ENCODE measurements at places on chromosomes 2 and 18.

DNA sequence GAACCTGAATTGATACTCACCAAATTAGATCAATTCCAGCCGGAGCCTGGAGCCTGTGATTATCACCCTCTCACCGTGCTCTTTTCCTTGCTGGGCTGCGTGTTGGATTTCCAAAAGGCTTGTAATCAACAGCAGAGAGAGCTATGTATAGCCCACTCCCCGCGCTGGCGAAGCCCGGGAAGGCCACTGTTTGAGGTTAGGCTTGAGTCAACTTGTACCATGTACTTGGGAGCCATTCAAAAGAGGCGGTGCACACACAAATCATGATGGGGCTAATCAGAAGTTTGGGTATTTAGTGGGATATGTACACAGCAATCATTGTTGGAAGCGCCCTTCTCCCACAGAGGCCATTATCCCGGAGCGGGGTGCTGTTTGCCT, 151.6 kb downstream of the GLI2 start:
- no peak for DNase-seq

DNA sequence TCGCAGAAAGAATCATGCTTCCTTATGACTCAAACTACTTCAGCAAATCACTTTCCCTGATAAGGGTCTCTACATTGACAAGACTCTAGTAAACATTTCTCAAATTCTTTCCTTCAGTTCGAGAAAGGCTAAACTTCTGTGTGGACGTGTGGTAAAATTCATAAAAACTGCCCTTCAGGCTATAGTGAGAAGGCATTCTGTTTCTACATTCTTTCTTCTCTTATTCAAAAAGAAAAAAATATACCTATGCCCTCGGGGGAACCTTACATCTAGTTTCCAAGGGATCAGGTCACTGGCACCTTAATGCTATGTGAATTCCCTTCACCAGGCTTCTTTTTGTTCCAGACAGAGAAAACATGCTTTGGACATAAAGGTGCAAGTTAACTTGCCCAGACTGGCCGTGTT, 4.9 kb downstream of the VIT start:
- DNase-seq: no peak

DNA sequence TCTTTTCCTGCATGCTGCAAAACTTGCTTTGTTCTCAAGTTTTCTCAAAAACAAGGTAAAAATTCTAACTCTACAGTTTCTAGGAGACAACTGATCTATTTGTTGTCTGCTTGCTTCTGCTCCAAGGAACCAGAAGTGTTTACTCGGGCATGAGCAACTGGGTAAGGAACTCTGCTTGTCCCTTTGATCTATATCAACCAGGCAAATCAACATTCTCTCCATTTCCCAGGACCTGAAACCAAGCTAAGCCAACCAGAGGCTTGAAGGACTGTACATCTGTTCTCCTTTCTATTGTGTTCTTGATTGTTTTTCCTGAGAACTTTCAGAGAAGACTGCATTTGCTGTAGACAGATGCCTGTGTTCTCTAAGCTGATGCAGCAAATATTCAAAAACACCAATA, 335.0 kb upstream of the KCNH7 start:
- DNase-seq: no peak

DNA sequence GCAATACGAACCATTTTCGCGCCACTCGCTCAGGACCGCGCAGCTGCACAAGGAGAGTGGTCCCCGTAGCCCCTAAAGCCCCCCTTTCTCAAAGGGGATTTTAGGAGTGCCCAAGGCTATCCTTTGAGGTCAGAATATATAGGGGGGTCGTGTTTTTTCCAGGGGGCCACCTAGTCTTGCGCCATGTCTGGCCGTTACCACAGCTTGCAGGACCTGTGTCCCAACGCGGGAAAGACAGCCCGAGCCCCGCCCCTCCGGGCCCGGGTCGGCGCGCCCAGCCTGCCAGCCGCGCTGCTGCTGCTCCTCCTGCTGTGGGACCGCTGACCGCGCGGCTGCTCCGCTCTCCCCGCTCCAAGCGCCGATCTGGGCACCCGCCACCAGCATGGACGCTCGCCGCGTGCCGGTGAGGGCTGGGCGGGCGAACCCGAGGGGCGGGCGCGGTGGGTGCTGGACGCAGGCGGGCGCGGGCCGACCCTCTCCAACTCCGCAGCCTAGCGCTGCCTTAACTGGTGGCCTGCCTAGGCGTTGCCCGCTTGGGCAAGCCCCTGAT, at the start of gene CDCA7:
Gene CDCA7, plus strand, starts transcription at position 291 of the 550 bp plus-strand sequence. Its CDS starts 92 bp downstream, at position 383.
- DNase-seq: no peak

DNA sequence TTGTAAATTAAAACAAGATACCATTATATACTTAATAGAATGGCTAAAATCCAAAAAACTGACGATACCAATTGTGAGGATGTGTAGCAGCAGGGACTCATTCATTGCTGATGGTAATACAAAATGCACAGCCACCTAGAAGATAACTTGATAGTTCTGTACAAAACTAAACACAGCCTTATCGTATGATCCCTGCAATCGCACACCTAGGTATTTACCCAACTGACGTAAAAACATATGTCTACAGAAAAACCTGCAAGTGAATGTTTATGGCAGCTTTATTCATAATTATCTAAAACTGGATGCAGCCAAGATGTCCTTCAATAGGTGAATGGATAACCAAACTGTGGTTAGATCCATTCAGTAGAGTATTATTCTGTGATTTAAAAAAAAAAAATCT, 45.5 kb downstream of the TBC1D8 start:
- no peak for DNase-seq

DNA sequence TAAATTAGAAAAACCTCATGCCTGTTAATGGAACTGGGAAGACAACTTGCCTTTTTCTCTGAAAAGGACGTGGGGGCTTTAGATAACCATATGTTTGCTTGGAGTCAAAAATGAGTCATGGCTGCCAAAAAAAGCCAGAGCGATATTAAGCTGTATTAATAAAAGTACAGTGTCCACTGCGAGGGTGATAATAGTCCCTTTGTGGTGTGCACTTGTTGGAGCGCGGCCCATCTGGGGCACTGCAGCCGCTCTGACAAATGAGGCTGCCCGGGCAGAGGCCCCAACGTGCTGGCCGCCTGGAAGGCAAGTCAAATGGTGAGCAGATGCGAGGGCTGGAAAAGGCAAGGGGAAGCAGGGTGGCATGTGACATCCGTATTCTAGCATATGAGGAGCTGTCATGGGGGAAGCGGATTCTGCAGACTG, 103.3 kb upstream of the NCK2 start:
- DNase-seq: no peak

DNA sequence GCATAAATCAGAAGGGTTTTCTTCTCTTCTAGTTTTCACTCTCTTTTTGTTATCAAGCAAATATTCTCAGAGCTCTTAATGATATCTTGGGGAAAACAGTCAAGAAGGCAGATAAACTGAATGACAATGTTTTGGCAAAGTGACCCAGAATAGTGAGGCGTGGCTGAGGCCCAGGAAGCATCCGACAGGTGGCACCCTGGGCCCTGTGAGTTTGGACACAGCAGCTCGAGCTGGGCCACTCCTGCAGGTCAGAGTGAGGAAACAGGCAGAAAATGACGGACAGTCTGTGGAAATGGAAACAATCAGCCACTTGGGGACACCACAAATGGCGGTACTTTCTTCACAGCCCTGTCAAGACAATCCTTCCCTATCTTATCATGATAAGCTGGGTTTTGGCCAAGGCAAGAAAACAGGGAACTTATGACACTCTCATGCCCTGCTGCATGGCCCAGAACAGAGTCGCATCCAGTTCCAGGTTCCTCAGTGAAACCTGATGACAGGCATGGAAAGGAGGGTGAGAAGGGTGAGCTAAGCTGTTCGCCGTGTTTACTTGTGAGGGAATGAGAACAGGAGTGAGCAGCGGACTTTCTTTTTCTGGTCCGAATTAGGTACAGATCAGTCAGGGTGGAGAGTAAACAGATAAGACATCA, 32.1 kb downstream of the MRPL44 start:
- no peak for DNase-seq

DNA sequence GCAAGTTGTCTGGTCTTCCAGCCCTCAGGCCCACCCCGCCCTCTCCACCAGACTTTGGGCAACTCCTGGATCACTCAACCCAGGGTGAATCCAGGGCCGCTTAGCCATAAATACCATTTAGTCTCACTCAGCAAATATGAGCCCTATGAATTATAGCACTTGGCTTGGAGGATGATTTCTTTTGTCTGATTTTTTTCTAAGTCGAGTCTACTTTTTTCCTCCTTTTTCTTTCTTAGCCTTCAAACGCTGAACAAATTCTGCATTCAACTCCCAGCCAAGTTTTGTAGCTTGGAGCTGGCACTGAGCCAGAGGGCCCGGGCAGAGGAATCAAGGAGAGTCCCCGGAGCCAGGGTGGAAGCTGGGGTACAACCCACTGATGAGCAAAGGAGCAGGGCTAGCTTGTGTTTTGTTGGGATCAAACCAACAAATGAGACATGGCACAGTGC, 48.7 kb downstream of the SERTAD2 start:
- DNase-seq: no peak

DNA sequence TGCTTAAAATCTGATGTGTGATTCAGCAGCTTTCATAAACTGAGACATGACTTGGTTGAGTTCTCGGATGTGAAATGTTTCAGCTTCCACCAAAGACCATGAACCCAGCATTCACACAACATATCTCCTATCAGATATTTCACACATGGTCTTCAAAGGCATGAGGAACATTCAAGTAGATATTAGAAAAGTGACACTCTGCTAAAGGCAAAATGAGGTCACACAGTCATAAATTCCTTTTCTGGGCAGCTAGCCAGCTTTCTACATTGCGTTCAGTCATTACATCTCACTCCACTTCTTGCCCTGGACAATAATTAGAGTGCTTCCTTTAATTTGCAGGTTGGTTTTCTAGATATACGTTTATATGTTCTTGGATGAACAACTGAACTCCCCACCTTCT, 96.7 kb downstream of the GAREM1 start:
- DNase-seq: no peak

DNA sequence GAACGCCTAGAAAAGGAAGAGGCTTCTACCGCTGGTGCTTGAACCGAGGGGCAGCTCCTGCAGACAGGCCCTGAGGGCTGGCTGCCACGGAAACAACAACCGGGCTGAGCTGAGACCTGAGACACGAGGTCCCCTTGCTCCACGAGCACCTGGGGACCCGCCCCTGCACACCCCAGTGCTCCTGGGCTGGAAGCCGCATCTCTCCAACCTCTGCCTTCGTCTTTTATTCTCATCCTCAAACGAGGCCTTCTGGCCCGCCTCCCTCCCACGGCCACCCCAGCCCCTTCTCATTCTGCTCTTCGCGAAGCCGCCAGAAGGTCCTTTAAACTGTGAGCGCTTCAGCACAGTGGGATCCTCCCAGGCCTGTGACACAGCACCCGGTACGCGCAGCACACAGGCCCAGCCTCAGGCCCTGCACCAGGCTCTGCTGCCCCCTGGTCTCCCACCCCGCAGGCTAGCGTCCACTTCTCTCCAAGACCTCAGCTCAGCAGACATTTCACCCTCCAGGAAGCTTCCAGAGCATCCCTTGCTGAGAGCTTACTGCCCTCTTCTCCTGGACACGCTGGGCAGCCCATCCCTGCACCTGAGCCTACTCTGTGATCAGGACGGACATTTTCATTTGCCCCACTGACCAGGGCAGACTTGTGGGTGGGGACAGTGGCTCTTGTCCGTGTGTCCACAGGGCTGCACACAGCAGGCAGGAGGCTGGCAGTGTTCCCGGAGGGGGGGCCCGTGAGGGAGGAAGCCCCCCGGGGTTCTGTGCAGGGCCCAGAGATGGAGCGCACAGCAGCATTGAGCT, 149.7 kb downstream of the PXDN start:
- DNase-seq: no peak

- DNase-seq: no peak
Measured at GRCh38 chr2:38207168-38207567, 131.2 kb upstream of the CYP1B1 start.

DNA sequence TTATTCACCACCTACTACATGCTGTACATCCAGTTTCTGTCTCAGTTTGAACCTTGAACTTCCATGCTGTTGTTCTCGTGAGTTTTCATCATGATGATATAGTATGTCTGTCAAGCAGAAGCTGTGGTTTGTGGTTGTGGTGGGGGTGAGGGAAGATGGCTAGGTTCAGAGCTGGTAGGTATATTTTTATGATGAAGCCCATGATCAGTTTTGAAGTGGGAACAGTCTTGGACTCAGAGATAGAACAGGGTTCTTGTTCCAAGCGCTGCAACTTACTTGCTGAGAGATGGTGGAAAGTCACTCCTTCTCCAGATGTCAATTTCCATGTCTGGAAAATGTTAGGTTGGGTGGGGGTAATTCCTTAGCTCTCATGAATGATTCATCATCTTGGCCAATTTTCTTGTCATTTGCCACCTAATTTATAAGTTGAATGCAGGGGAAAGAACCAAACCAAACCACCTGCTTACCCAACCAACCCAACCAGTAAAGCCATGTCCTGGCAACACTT, 21.6 kb downstream of the PMAIP1 start:
- DNase-seq: no peak

GRCh38 chr2:138113871-138114525, 149.7 kb downstream of the HNMT start:
- DNase-seq: no peak

- no peak for DNase-seq
Measured at GRCh38 chr2:237378650-237379049, 35.3 kb downstream of the COL6A3 start.

DNA sequence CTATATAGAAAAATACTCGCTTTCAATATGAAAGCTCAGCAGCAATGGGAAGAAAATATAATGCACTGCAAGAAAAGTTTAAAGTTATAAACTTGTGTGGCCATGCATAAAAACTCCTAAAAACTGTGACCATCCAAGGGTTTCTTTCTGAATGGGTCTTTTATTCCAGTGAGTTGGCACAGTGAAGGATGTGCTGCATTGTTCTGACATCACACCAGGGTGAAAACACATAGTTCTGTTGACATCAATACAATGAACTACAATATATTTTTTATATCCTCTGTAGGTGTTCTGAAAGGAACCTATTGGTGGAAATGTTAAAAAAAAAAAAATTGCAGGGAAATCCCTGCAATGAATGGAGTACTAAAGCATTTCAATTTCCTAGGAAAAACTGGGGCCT, 80.2 kb downstream of the CDH20 start:
- DNase-seq: no peak
